ENCODE measurements at places on chromosomes 3 and 15.

DNA sequence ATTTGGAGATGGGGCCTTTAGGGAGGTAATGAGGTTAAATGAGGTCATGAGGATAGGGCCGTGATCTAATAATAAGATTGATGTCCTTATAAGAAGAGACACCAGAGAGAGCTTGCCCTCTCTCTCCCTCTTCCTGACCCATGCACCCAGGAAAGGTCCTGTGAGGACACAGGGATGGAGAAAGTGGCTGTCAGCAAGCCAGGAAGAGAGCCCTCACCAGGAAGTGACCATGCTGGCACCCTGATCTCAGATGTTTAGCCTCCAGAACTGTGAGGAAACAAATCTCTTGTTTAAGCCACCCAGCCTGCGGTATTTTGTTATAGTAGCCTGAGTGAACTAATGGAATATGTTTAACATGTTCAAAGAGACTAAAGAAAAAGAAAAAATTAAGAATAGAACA is 15.3 kb upstream of the GNB5 start:
- no peak overlapping the region for H3K27ac ChIP-seq
- H3K4me1 ChIP-seq, result no peaks in the 10 kb centered on the region
- H3K4me3 ChIP-seq, result no peak overlapping the region
- DNase-seq, result no peak
- no peaks in the 10 kb centered on the region for H3K36me3 ChIP-seq

GRCh38 chr3:170634663-170635384 is 48.9 kb upstream of the SLC7A14 start:
- no peaks in the 10 kb centered on the region for H3K36me3 ChIP-seq
- H3K4me1 ChIP-seq, result peaks cover 2% of the 10 kb centered on the region
- H3K4me3 ChIP-seq, result no peak overlapping the region

- H3K36me3 ChIP-seq, result no peaks in the 10 kb centered on the region
- H3K27ac ChIP-seq, result no peak overlapping the region
- no peak overlapping the region for H3K4me3 ChIP-seq
- no peaks in the 10 kb centered on the region for H3K27me3 ChIP-seq
- H3K4me1 ChIP-seq, result no peaks in the 10 kb centered on the region
These were observed 534.9 kb upstream of the ARRDC4 start for GRCh38 chr15:97425596-97425995.

DNA sequence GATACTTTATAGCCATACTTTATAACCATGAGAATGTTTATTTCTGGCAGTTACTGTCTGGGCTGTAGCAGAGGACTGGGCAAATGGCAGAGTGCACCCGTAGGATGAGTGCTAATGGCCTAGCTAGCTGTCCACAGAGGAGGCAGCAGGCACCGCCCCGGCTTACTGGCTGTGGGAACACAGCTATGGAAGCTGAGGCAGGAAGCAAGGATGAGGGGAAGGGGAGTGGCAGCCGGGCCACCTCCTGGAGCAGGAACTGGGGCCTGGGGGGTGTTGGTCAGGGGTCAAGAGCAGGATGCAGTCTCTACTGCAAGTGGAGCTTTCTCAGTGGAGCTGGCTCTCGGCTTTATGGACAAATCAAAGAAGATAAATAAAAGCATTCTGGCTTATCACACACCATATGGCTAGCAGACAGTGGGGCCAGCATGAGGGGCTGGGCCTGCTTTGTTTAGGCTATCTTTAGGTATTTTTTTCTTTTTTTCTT is 316.8 kb upstream of the CTDSPL start:
- no peak for DNase-seq
- no peak overlapping the region for H3K27ac ChIP-seq
- H3K4me3 ChIP-seq, result no peak overlapping the region
- no peaks in the 10 kb centered on the region for H3K27me3 ChIP-seq

DNA sequence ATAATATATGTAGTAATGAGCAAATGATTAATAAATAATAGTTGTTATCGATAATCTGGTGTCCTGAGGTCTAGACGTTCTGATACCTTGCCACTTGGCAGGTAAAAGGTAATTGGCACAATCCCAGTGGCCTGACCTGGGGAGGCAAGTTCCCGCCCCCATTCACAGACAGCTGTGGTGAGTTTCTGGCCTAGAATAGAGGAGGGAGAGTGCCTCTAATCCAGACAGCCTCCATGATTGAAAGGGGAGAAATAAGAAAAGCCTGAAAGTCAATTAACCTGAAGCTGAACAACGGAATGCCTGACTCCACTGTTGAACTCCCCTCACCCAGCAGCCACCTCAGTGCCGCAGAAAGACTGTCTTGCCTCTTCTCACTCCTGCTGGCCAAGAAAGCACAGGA is 38.1 kb upstream of the SV2B start:
- no peak overlapping the region for H3K4me3 ChIP-seq
- no peak for DNase-seq
- H3K27me3 ChIP-seq, result peaks cover 24% of the 10 kb centered on the region
- no peaks in the 10 kb centered on the region for H3K4me1 ChIP-seq
- H3K36me3 ChIP-seq, result no peaks in the 10 kb centered on the region

- H3K27ac ChIP-seq, result no peak overlapping the region
- peak; percentile 82 for DNase-seq
- no peak overlapping the region for H3K4me3 ChIP-seq
- H3K36me3 ChIP-seq, result no peaks in the 10 kb centered on the region
- no peaks in the 10 kb centered on the region for H3K4me1 ChIP-seq
These were observed 74.8 kb upstream of the NTRK3 start for GRCh38 chr15:88331291-88331690.

DNA sequence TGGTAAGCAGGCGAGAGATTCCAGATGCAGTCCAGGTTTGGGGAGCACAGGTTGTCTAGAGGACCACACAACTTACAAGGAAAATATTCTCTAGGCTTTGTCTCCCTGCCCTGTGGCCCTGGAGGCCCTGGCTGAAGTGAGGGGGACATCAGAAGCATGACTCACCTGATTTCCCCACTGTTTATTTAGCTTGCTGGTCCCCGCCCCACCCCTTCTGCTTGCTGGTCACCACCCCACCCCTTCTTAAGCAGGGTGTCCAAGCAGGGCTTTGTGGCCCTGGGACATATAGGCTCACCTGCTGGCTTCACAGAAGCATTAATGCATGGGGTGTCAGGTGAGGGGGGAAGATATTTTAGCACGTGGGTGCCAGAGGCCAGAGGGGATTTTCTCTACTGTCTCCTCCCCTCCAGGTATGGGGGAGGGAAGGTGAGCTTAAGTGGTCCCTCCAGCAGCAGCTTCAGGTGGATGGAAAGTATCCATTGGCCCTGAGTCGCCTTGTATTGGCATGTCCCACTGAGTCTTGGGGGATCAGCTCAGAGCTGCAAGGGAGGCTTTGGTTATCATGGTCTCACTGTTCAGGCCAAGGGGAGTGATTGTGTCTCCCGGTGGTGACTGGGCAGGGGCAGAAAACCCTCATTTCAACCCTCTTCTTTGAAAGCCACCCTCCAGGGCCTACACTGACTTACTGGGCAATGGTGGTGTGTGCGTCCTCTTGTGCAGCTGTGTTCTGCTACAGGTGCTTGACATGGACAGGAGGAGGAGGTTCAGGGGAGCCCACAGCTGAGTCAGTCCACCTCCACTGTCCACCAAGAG is 49.8 kb downstream of the GASK1A start:
- no peak overlapping the region for H3K27ac ChIP-seq
- H3K4me1 ChIP-seq, result peaks cover 34% of the 10 kb centered on the region
- H3K36me3 ChIP-seq, result no peaks in the 10 kb centered on the region
- H3K4me3 ChIP-seq, result no peak overlapping the region
- no peak for DNase-seq

- no peaks in the 10 kb centered on the region for H3K4me1 ChIP-seq
- H3K27me3 ChIP-seq, result no peaks in the 10 kb centered on the region
- DNase-seq, result no peak
- H3K4me3 ChIP-seq, result no peak overlapping the region
- no peak overlapping the region for H3K27ac ChIP-seq
- no peaks in the 10 kb centered on the region for H3K36me3 ChIP-seq
These were observed 1229.6 kb upstream of the ALCAM start for GRCh38 chr3:104137116-104137515.

DNA sequence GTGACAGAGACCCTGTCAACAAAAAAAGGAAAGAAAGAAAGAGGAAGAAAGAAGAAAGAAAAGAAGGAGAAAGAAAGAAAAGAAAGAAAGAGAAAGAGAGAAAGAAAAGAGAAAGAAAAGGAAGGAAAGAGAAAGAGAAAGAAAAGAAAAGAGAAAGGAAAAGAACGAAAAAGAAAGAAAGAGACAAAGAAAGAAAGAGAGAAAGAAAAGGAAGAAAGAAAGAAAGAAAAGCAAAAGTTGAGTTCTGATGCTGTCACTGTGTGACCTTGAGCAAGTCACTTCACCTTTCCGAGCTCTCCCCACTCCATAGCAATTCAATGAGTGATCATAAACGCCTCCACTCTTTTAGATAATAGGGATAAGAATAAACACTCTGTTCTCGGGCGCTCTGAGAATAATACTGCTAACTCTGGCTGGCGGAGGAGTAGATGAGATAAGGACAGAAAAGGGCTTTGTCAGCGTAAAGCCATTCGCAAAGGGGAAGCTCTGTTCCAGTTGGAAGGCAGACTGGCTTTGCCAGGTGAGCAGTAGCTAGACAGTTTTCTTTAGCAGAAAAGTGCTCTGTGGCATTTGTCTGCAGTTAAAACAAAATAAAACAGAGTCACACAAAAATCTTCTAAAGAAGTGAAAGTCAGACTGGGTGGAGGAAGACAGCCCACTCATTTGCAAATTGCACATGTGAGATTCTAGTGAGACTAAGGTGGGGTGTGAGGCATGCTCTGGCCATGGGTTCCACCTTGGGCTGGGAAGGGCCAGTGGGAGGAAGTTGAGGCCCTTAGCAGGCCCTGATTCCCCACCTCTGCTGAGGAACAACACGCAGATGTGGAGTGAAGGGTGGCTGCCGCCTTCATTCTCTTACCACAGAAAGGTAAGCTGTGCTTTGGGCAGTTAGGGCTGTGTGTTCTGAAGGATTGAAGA is 9.6 kb upstream of the FLNB start:
- H3K27ac ChIP-seq, result peak overlapping the region; percentile 76
- peaks cover 14% of the 10 kb centered on the region for H3K4me1 ChIP-seq
- H3K27me3 ChIP-seq, result no peaks in the 10 kb centered on the region
- H3K4me3 ChIP-seq, result peak overlapping the region; percentile 67

GRCh38 chr3:184781801-184782200 is 30.2 kb upstream of the VPS8 start:
- no peak overlapping the region for H3K27ac ChIP-seq
- H3K36me3 ChIP-seq, result no peaks in the 10 kb centered on the region
- H3K4me1 ChIP-seq, result peaks cover 23% of the 10 kb centered on the region
- peaks cover 16% of the 10 kb centered on the region for H3K27me3 ChIP-seq
- H3K4me3 ChIP-seq, result no peak overlapping the region
- no peak for DNase-seq

GRCh38 chr15:44713006-44713966 is 2.0 kb downstream of the B2M start:
- peak overlapping the region; percentile 96 for H3K4me3 ChIP-seq
- no peaks in the 10 kb centered on the region for H3K27me3 ChIP-seq
- no peak for DNase-seq

GRCh38 chr15:85681386-85681785 is 113.3 kb downstream of the KLHL25 start:
- peaks cover 24% of the 10 kb centered on the region for H3K36me3 ChIP-seq
- no peak overlapping the region for H3K27ac ChIP-seq
- no peaks in the 10 kb centered on the region for H3K27me3 ChIP-seq
- peaks cover 11% of the 10 kb centered on the region for H3K4me1 ChIP-seq

Measured in activated CD4-positive, alpha-beta T cell treated with anti-CD3 and anti-CD28 coated beads for 36 hours (primary cell).